ENCODE measurements at places on chromosomes 1 and 21.

- DNase-seq, result peak; percentile 96
Measured at GRCh38 chr1:225508538-225509375, 80.9 kb upstream of the LBR start.

- no peak for DNase-seq
Measured at GRCh38 chr1:160049101-160049500, 17.3 kb upstream of the PIGM start.

- peak; percentile 88 for DNase-seq
Measured at GRCh38 chr1:178126741-178127185, 32.9 kb downstream of the RASAL2 start.

GRCh38 chr1:177355575-177355974, 184.8 kb downstream of the BRINP2 start:
- DNase-seq, result peak; percentile 43

DNA sequence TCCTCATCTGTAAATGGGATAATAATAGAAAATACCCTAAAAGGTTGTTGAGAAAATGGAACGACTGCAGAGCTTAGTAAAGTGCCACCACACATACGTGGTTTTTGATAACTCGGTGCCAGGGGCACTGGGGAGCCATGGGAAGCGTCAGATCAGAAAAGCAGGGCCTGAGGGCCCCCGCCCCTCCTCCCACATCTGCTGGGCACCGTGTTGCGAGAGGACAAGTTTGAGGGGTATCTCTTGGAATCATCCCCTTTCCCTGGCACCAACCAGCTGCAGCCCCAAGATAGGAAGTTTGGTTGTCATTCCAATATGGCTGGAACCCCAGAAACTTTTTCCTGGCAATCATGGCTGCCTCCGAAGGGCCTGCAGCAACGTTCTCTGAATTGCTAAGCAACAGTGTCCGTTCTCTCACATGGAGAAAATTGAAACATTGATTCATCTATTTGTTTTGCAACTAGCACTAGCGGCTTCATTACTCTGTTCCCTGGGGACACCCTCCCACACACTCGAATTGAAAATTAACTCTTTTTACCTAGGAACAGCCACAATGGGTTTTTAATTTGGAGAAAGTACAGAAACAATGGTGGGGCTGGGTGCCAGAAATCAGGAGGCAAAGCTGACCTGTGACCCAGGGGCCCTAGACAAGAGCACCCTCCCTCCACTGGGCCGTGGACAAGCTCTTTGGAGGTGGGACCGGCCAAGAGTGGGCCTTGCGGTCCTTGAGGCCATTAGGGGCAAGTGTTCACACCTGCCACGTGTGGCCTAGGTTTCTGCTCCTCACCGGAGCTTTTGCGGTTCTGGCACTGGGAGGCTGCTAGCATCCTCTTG, 190.0 kb upstream of the VAMP3 start:
- no peak for DNase-seq

GRCh38 chr1:16032388-16033102, 10.7 kb downstream of the CLCNKA start:
- DNase-seq, result peak; percentile 94

GRCh38 chr21:39525129-39525528, 73.4 kb downstream of the SH3BGR start:
- DNase-seq, result no peak

DNA sequence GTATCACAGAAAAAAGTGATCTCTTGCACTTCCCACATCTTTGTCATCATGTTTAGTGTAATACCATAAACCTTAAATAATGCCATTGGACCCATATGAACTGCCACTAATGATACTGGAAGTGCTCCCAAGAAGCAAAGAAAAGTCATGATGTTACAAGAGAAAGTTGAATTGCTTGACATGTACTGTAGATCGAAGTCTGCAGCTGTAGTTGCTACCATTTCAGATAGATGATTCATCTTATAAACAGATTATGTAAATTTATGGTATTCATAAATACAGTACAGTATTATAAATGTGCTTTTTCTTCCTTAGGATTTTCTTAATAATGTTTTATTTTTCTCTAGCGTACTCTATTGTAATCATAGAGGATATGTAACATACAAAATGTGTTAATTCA, 30.1 kb upstream of the LAMC2 start:
- DNase-seq, result no peak

GRCh38 chr1:223421025-223421424, 27.8 kb downstream of the CCDC185 start:
- DNase-seq, result no peak

DNA sequence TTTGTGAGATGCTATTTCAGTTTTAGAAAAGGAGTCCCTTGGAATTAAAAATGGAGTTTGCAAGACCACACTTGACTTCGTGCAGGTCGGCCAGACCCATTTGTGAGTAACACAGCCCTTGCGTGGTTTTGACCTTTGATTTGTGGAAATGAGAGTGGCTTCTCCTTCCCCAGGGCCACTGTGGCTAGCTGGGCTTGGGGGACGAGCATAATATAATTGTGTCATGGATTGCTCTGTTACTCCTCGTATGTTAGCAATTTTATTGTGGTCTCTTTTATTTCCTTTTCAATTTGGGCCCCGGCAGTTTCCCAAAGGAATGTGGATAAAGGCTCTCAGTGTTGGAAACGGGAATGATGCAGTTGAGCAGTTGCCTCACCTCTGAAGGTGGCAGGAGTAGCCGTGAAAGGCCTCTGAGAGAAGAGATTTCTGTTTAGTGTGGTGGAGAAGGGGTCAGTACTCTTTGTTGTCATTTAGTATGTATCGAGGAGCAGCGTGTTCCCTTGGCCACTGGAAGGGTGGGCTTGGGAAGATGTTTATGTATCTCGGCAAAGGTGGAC, 194.6 kb downstream of the PBX1 start:
- peak; percentile 45 for DNase-seq

DNA sequence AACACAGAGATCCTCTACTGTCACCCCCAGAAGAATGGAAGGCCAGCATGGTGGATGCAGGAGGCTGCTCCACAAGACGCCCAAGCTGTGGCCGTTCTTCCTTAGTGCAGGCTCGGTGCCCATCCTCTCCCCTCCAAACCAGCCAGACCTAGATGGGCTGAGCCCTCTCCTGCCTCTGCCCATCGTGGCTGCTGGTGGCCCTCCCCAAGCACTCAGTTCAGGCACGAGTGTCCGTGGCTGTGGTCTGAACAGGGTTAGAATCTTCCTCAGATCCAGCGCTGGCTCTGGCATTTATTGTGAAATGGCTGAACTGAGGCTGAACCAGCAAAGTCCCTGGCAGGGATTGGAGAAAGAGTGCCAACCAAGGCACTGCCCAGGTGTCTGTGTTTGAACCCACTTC, 59.5 kb downstream of the TRIM11 start:
- no peak for DNase-seq

DNA sequence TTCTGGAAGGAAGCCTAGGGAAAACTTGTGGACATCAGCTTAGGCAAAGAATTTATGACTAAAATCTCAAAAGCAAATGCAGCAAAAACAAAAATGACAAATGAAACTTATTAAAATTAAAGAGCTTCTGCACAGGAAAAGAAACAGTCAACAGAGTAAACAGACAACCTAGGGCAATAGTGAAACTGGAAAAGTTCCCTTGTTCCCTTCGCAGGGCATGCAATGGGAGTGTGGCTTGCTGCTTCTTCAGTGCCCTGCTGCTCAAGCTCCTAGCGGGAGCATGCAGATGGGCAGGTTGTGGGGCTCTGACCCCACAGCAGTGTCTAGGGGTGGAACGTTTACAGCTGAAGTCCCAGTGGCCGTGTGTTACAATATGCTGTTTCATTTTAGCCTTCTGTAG, 1797.4 kb downstream of the NCAM2 start:
- no peak for DNase-seq

GRCh38 chr21:38819719-38820159, 14.0 kb downstream of the ETS2 start:
- peak; percentile 87 for DNase-seq

DNA sequence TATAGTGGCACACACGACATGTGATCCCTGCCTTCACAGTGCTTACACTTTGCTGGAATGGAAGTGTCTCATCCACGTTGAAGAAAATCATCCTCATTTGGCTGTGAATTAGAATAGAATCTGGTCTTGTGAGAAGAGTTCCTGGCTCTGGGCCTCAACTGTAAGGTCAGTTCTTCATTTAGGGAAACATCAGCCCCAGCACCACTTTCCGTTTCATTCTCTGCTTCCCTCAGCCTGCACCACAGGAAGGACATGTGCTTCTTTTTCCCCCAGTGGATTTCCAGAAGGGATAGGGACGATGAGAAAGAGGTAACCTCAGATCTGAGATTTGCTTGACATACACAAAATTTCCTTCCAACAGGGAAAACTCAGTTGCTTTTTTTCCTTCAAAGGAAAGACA, 3.7 kb upstream of the ALX3 start:
- no peak for DNase-seq

DNA sequence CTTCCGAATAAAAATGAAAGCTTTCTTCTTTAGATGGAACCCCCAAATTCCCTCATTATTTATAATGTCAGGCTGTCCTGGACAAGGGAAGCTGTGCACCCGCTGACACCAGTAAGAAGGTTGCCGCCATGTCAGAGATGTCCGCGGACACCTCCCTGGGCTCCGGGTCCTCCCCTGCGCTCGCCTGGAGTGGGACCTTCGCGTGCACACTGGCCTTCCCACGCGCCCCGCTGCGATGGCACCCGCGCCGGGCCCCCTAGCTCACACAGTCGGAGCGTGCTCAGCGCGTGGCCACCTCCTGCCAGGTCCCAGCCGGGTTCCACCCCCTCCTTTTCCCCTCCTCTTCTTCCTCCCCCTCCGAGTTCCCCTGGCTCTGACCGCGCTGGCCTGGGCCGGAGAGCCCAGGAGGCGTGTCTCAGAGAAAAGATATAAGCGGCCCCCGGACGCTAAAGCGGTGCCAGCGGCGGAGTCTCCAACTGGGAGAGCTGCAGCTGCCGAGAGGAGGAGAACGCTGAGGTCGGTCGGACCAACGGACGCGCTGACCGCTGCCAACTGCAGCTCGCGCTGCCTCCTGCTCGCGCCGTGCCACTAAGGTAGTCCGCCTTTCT, at the start of gene G0S2:
TSS of gene G0S2 (plus strand) at position 456 of the 608 bp plus-strand sequence. CDS start 273 bp downstream, outside the sequence.
- DNase-seq, result peak; percentile 66

- peak; percentile 54 for DNase-seq
Measured at GRCh38 chr1:9289711-9290485, 2.8 kb upstream of the SPSB1 start.

DNA sequence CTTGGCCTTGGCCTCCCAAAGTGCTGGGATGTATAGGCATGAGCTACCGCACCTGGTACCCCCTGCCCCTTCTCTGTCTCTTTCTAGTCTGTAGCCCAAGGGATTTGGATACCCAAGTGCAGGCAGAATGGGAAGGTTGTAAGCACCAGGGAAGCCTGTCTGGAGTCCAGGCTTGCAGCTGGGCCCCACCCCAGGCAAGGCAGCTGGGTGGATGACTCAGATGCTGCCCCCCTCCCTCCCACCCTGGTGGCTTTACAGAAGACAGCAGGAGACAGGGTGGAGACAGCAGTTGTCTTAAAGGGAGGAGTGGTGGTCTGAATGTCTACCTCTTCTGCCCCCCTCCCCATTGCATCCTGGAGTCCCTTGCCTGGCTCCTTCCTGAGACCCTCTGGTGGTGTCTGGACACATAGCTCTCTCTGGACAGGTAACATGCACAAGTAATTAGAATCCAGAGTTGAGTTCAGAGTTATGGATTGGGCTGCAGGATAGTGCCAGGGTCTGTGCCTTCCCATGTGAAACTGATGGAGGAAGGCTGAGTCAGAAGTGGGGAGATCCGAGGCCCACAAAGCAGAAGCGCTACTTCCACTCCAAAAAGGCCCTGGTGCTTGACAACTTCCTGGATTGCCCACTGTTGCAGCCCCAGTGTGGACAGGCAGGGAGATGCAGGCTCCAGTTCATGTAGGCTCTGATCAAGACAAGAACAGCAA, 5.1 kb downstream of the LMNA start:
- peak; percentile 74 for DNase-seq

- no peak for DNase-seq
Measured at GRCh38 chr1:36095760-36096405, 7.2 kb downstream of the ADPRS start.

DNA sequence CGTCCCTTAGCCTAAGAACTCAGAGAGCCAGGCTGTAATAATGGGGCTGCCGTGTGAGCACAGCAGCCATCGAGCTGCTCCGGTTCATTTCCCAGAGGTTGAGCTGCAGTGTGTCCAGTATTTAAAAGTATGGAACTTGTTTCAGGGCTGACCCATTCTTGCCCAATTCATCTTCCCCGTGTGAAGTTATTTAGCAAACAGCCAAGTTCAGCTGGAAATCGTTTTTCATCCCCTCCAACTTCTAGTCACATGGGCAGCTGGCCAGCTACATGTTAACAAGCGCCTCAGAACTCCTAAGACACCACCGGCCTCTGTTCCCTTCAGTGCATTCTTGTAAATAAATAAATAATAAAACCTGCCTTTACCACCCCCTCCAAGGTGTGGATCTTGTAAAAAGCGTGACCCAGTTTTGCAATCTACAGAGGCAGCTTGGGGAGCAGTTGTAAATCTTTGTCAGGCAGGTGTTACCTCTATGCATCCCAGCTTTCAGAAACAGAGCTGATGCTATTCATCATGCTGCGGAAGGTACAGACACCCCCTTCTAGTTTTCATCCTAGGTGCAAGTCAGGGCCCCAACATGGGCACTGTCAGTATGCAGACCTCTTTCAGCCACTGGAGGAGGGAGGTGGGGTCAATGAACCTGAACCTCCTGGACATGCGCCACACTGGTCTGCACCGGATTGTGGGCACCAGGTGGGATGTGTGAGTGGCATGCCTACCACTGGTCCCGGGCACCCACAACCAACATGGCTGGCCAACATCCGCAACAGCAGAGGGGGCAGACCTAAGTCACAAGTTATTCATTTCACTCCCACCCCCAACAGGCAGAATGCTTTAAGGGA, 18.7 kb upstream of the KNCN start:
- no peak for DNase-seq

- no peak for DNase-seq
Measured at GRCh38 chr1:24764848-24765247, 19.6 kb downstream of the CLIC4 start.

GRCh38 chr1:243236604-243237252, 18.4 kb downstream of the CEP170 start:
- no peak for DNase-seq

- DNase-seq, result peak; percentile 34
Measured at GRCh38 chr1:200314085-200314750, 95.6 kb downstream of the ZNF281 start.

- no peak for DNase-seq
Measured at GRCh38 chr21:40534886-40535285, 312.1 kb downstream of the DSCAM start.

- no peak for DNase-seq
Measured at GRCh38 chr1:57311411-57311810, 112.4 kb downstream of the DAB1 start.

GRCh38 chr1:154441241-154441888, 36.2 kb downstream of the IL6R start:
- DNase-seq, result no peak

GRCh38 chr1:158107916-158108315, 72.8 kb upstream of the CD1D start:
- DNase-seq, result no peak
